Chondrocyte (in vitro differentiated cells): ENCODE measurements at places on chromosomes 1 and 21. TPM values are rescaled to one million over a fixed set of nuclear protein-coding genes. Genes with fewer than 3 reads are reported as not detected.

DNA sequence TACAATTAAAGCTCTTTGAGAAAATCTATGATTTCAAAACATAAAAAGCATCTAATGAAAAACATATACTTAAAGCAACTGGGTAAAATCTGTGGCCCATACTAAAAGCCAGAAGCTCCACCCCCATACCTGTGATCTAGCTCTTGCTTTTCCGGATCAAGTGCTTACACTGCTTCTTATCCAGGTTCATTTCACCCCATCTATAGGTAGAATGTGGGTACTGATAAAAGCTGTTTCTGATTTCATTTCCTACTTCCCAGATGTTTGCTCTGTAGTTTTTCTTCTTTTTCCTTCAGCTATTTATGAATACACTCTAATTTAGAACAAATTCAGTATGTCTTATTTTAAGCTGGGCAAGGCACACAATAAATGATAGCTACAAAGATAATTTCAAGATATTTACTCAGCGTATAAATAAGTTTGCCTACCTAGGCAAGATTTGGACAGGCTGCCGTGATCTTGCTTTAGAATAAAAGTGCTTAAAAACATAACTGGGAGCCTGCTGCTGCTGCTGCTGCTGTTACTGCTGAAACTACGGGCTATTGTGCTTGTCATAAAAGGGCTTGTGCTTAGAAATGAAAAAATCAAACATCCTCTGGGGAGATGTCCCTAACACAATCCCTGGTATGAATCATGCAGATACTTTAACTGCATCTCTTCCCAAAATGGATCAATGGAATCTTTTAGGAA lies 2.1 kb downstream of the SIPA1L2 start:
- H3K36me3 ChIP-seq: no peaks in the 10 kb centered on the region
- H3K4me1 ChIP-seq: peaks cover 31% of the 10 kb centered on the region
- H3K27ac ChIP-seq: no peak overlapping the region
- H3K4me3 ChIP-seq: peak overlapping the region; percentile 87
- DNase-seq: no peak
- H3K27me3 ChIP-seq: no peaks in the 10 kb centered on the region

- peaks cover 52% of the 10 kb centered on the region for H3K4me1 ChIP-seq
- H3K27me3 ChIP-seq: no peaks in the 10 kb centered on the region
- H3K4me3 ChIP-seq: peak overlapping the region; percentile 3
- H3K27ac ChIP-seq: peak overlapping the region; percentile 84
Measured at GRCh38 chr1:166844791-166845190, 5.5 kb downstream of the POGK start.

The PLA2G2C gene
- total RNA-seq: not detected in 3 replicates

- H3K27me3 ChIP-seq: peaks cover 21% of the 10 kb centered on the region
- no peak overlapping the region for H3K27ac ChIP-seq
- H3K4me3 ChIP-seq: no peak overlapping the region
- H3K36me3 ChIP-seq: no peaks in the 10 kb centered on the region
- H3K4me1 ChIP-seq: peaks cover 5% of the 10 kb centered on the region
Measured at GRCh38 chr21:33007747-33008146, 18.0 kb upstream of the OLIG2 start.

- no peaks in the 10 kb centered on the region for H3K36me3 ChIP-seq
- DNase-seq: no peak
- peaks cover 8% of the 10 kb centered on the region for H3K27me3 ChIP-seq
Measured at GRCh38 chr1:42430286-42431135, 25.3 kb downstream of the ZMYND12 start.

DNA sequence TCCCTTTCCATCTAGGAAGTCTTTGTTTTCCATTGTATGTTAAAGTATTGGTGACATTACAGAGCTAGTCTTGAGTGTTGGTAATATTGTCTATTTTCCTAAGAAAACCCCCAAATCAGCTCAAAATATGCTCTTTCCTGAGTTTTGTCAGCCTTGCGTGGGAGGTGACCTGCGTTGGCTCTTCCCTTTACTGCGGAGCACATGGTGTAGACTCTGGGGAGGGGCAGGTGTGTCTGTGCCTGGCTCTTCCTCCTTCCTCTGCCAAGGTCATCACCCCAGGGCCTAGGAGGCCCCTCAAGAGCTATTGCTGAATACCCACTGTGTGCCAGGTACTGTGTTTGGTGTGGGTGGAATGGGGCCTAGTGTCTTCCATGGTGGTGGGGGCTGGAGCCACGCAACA lies 33.4 kb downstream of the CACNA1E start:
- H3K27ac ChIP-seq: no peak overlapping the region
- no peak overlapping the region for H3K4me3 ChIP-seq
- H3K36me3 ChIP-seq: no peaks in the 10 kb centered on the region
- H3K27me3 ChIP-seq: peaks cover 8% of the 10 kb centered on the region
- DNase-seq: no peak
- H3K4me1 ChIP-seq: no peaks in the 10 kb centered on the region

GRCh38 chr1:107936498-107937481 lies 28.2 kb downstream of the VAV3 start:
- H3K4me1 ChIP-seq: peaks cover 11% of the 10 kb centered on the region
- H3K36me3 ChIP-seq: no peaks in the 10 kb centered on the region
- no peaks in the 10 kb centered on the region for H3K27me3 ChIP-seq
- no peak overlapping the region for H3K4me3 ChIP-seq
- DNase-seq: no peak

The MYBPH gene
- not detected in 3 replicates for total RNA-seq

The CELA3B gene
- total RNA-seq: not detected in 3 replicates

The PCP4 gene
- total RNA-seq: not detected in 3 replicates

- no peak overlapping the region for H3K4me3 ChIP-seq
- no peaks in the 10 kb centered on the region for H3K36me3 ChIP-seq
- no peak for DNase-seq
- no peaks in the 10 kb centered on the region for H3K27me3 ChIP-seq
Measured at GRCh38 chr1:193951984-193952383, 765.6 kb upstream of the B3GALT2 start.

DNA sequence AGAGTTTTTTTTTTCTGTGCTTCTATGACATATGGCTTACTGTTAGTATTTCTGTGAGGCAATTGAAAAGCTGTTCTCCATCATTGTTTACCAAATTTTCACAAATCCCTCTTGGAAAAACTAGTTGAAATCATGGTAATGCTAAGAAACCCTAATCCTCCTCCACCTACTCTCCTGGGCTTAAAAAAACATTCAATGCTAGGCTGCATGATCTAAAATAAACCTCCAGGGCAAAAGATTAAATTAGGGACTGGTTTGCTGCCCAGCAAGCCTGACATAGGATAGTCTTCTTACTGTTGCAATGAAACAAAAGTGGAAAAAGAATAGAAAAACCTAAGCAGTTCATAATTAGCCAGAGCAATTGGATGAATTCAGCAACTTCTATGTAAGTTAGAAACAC lies 16.1 kb downstream of the C1orf52 start:
- H3K4me1 ChIP-seq: peaks cover 46% of the 10 kb centered on the region
- no peaks in the 10 kb centered on the region for H3K27me3 ChIP-seq
- H3K4me3 ChIP-seq: no peak overlapping the region
- H3K27ac ChIP-seq: no peak overlapping the region
- no peak for DNase-seq

- no peak overlapping the region for H3K27ac ChIP-seq
- no peak for DNase-seq
- H3K27me3 ChIP-seq: no peaks in the 10 kb centered on the region
- peaks cover 9% of the 10 kb centered on the region for H3K4me1 ChIP-seq
Measured at GRCh38 chr1:160325252-160325651, 17.8 kb downstream of the COPA start.

DNA sequence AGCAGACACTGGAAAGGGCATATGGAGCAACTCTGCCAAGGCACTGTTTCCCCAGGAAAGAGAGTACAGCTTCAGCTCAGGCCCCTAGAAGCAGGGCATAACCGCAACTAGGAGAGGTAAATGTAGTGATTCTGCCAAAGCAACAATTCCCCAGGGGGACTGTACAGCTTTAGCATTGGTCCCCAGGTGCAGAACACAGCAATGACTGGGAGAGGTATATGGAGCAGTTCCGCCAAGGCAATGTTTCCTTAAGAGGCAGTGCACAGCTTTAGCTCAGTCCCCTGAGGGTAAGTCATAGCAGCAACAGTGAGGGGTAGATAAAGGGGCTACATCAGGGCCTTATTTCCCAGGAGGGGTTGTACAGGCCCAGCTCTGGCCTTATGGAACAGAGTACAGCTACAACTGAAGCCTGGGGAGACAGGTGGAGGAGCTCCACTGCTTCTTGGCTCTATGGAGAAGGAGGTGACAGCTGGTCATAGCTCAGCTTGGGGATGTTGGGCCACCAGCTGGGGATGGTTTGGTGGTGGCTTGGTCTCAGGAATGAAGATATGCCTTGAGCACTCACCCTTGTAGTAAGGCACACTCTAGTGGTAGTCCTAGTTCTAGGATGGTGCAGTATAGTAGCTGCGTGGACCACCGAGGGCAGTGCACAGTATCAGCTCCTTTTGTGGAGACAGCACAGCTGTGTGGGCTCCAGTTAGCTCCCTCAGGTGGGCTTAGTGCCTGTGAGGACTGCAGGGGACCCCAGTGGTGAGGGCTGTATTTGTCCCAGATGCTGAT lies 582.7 kb downstream of the PTPRC start:
- no peaks in the 10 kb centered on the region for H3K27me3 ChIP-seq
- DNase-seq: peak; percentile 47
- H3K4me1 ChIP-seq: peaks cover 11% of the 10 kb centered on the region
- no peaks in the 10 kb centered on the region for H3K36me3 ChIP-seq
- no peak overlapping the region for H3K27ac ChIP-seq
- H3K4me3 ChIP-seq: no peak overlapping the region

DNA sequence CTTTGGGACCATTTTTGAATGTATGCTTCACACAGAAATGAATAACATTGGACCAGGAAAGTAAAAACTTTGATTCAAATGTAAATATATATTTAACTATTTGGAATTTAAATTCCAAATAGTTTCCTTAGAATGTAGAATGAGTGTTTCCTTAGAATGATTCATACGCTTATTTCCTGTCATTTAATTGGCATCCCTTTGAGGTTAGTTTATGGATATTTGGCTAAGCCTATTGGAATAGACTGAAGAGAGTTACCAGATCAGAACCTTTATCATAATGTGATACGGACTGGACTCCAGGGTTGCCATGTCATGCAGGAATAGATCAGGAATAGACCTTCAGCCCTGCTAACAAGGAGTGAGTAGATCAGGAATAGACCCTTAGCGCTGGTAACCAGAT lies 133.1 kb downstream of the TNNI3K start:
- H3K4me1 ChIP-seq: peaks cover 3% of the 10 kb centered on the region
- H3K36me3 ChIP-seq: no peaks in the 10 kb centered on the region

The CLCA1 gene
- not detected in 3 replicates for total RNA-seq

The APCS gene
- not detected in 3 replicates for total RNA-seq

DNA sequence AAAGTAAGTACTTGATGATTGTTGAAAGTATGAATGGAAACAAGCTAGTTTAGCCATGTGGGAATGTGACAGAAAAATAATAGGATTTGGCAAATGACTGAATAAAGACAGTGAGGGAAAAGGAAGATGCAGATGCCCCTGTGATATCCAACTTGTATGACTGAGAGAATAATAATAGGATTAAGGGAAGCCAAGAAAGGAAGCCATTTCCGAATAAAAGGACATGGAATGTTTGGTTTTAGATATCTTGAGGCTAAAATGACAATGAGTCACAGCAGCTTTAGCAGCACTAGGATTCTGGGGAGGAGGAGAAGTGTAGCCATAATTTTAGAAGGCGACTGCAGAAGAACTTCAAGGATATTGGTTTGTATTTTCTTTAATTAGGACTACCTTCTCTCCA lies 109.2 kb downstream of the TTLL7 start:
- H3K27me3 ChIP-seq: no peaks in the 10 kb centered on the region
- no peak for DNase-seq
- no peak overlapping the region for H3K4me3 ChIP-seq
- peaks cover 4% of the 10 kb centered on the region for H3K36me3 ChIP-seq

GRCh38 chr1:16324456-16324890 lies 27.8 kb downstream of the FBXO42 start:
- no peak overlapping the region for H3K4me3 ChIP-seq
- peak overlapping the region; percentile 80 for H3K27ac ChIP-seq
- H3K27me3 ChIP-seq: no peaks in the 10 kb centered on the region
- DNase-seq: no peak
- peaks cover 6% of the 10 kb centered on the region for H3K36me3 ChIP-seq

The CDC42 gene
- 250 to 272 TPM (median 259 TPM) in 3 replicates for total RNA-seq

DNA sequence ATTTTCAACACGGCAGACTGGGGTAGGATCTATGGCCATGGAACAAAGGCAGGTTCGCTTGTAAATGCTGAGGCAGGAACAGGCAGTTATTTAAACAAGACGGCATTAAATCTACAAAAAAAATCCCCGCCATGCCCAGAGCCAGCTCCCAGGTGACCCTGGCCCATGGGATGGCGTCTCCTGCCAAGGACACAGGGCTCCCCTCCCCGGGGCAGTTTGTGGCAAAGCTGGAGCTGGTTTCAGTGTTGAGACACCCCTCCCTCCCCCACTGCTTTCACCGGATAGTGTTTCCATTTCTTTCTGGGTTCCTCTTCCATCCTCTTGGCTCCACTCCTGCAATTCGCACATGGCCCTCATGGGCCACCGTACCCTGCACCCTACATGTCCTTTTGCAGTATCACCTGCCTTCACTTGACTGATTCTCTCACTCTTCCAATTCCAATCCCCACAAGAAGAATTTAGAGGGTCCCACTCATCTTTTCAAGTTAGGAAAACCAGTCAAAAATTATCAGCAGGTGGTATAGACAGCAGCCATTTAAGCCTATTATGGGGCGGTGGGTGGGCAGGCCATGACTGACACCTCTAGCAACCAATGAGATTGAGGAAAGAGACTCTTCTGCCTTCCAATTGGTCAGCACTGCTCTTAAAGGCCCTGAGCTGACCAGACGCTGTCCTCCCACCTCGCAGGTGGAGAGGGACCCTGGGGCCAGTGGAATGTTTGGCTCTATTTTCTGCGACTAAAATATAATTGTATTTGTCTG lies 52.0 kb downstream of the OLIG1 start:
- H3K27ac ChIP-seq: no peak overlapping the region
- no peak overlapping the region for H3K4me3 ChIP-seq
- DNase-seq: no peak
- no peaks in the 10 kb centered on the region for H3K36me3 ChIP-seq
- peaks cover 42% of the 10 kb centered on the region for H3K27me3 ChIP-seq
- peaks cover under 1% of the 10 kb centered on the region for H3K4me1 ChIP-seq

GRCh38 chr1:7702365-7702764 lies 68.7 kb upstream of the VAMP3 start:
- H3K36me3 ChIP-seq: peaks cover 1% of the 10 kb centered on the region
- H3K27me3 ChIP-seq: peaks cover 3% of the 10 kb centered on the region
- no peak for DNase-seq
- H3K27ac ChIP-seq: no peak overlapping the region

The ADAM15 gene
- total RNA-seq: 73.7 to 91.1 TPM (median 75.2 TPM) in 3 replicates

DNA sequence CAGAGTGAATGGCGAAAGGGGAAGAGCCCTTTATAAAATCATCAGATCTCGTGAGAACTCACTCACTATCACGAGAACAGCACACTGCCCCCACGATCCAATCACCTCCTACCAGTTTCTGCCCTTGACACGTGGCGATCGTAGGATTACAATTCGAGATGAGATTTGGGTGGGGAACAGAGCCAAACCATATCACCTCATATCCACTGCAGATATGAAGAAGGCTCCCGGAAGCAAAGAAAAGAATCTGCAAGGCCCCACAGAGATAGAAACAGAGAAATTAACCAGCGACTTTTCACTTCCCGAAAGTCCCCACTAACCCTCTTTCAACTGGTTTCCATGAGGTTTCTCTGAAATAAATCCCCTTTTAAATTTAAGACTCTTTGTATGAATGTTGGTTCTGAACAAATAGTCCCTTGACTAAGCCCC lies 86.2 kb upstream of the IRF2BP2 start:
- no peaks in the 10 kb centered on the region for H3K36me3 ChIP-seq
- H3K27me3 ChIP-seq: no peaks in the 10 kb centered on the region
- H3K4me3 ChIP-seq: no peak overlapping the region
- H3K27ac ChIP-seq: no peak overlapping the region
